Activated T-helper 1 cell treated with anti-CD3 and anti-CD28 coated beads, Interleukin-2, amount 50 U/mL, for 16 hours (primary cell): ENCODE measurements at places on chromosomes 11 and 22.

DNA sequence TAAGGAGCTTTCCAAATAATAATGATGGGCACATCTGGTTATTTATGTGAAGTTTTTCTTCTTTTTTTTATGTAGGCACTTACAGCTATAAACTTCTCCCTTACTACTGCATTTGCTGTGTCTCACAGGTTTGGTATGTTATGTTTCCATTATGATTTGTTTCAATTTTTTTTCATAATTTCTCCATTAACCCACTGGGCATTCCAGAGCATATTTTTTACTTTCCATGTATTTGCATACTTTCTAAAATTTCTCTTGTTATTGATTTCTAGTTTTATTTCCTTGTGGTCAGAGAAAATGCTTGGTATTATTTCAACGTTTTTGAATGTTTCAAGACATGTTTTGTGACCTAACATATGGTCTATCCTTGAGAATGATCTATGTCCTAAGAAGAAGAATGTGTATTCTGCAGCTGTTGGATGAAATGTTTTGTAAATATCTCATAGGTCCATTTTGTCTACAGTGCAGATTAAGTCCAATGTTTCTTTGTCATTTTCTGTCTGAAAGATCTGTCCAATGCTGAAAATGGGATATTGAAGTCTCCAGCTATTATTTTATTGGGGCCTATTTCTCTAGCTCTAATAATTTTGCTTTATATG, 362.1 kb downstream of the DDX10 start:
- DNase-seq, result no peak

GRCh38 chr22:48940266-48941032, 887.2 kb downstream of the BRD1 start:
- no peak for DNase-seq

GRCh38 chr11:116224889-116225200, 547.9 kb downstream of the BUD13 start:
- no peak for DNase-seq

DNA sequence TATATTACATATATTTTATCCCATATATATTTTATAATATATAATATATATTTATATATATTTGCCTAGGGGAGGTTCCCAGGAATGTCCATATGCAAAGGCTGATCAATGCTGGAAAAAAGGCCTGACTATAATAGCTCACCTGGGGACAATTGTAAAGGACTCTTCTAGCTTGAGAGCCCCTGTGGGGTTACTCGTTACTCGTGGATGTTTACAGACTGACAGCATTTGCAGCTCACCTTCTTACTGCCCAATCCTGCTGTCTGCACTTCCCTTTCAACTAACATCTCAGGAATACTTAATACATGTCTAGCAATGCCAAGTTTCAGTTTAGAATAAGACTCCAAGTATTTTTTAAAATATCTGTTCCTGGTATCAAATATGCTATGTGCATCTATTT, 1365.4 kb upstream of the RAG2 start:
- no peak for DNase-seq

- DNase-seq, result no peak
Observed at GRCh38 chr11:66561178-66561974, 7.0 kb downstream of the CTSF start.

DNA sequence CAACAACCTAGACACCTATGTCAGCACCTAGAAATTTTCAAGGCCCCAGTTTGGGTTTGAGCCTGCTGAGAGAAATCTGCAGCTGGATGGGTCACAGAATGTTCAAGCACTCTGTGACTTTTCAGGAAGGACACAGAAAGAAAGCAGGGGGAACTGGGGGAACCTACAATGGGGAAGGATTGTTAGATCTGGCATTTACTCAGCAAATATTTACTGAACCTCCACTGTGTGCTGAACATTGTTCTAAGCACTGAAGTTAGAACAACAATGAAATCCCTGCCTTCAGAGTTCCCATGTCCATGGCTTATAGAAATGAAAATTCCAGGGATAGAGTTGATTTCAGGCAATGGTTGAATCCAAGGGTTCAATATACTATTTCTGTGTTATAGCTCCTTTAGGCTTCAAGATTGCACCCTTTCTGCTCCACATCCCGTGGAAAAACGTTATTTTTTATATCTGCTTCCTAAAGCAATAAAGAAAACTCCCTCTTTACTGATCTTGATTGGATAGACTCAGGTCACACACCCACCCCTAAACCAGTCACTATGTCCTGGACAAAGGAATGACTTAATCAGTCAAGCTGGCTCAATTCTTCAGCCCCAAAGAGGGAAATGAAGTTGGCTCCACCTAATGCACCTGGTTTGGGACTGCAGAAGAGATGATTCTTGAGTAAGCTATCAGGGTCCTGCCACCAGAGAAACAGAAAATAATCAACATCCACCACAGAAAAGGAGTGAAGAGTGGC, 95.1 kb downstream of the OR5AK2 start:
- DNase-seq, result no peak

DNA sequence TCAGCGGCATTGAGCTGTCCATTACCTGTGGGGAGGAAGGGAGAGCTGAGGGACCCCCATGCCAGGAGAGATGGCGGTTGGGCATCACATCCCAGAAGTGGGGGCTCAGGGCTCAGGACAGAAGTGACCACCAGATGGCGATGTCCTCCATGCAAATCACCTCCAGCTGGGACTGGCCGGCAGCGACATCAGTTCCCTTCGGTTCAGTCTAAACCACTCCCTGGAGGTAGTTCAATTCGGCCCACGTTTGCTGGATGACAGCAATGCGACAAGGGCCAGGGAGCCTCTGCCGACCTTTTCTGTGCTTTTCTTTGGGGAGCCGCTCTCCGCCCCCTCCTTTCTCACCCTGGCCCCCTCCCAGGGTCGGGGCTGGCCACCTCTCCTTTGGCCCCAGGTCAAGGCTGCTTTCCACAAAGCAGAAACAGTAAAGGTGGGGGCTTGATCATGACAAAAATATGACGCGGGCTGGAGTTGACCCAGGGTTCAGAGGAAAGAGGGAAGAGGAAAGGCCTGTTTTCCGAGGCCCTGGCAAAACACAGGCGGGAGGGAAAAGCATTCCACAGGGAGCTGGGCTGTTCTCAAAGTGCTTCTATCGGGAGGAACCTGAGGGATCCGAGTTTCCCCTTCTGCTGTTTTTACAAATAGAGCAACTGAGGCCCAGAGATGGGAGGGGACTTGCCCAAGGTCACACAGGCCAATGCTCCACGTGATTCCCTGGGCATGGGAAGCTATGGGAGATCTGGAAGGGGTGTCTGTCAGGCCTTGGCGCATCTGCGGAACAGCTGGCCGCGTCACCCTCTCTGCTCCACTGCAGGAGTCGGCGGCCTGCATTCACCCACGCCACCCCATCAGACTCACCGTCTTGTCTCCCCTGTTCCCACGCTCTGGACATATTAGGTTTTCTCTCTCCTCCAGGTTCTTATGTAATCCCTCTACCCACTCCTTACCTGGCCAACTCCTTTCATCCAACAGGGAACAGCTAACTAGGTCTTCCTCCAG, 54.7 kb downstream of the FBXO7 start:
- peak; percentile 26 for DNase-seq

DNA sequence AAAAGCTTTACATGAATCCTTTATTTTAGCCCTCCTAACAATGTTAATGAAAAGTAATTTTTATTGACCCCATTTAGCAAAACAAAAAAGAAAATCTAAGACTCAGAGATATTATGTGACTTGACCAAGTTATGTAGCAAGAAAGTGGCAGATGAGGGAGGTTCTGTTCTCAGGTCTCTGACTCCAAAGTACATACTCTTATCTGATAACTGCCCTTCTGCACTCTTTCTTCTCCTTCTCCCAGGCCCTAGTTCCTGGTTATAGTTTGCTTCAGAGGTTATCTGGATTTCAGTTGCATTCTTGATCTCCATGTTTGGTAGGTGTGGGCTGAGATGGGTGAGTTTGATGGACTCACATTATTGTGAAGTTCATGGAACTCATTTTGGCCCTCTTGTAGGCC, 4.5 kb downstream of the OR9Q2 start:
- DNase-seq, result no peak

GRCh38 chr11:103051981-103052380, 40.0 kb downstream of the DCUN1D5 start:
- DNase-seq, result no peak

DNA sequence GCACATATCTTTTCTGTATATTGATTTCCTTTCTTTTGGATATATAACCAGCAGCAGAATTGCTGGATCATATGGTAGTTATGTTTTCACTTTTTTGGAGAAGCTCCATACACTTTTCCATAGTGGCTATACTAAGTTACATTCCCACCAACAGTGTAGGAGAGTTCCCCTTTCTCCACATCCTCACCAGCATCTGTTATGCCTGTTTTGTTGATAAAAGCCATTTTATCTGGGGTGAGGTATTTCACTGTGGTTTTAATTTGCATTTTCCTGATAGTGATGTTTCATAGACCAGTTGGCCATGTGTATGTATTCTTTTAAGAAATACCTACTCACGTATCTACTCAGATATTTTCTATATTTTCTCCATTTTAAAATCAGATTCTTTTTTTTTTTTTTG, 419.3 kb upstream of the FAT3 start:
- no peak for DNase-seq

GRCh38 chr11:134374891-134375550, 37.0 kb downstream of the B3GAT1 start:
- no peak for DNase-seq

- no peak for DNase-seq
Observed at GRCh38 chr22:37610480-37611129, 2.0 kb downstream of the GGA1 start.

GRCh38 chr11:120597250-120598215, 86.0 kb downstream of the GRIK4 start:
- no peak for DNase-seq
